ENCODE measurements at places on chromosomes 7 and 10.

DNA sequence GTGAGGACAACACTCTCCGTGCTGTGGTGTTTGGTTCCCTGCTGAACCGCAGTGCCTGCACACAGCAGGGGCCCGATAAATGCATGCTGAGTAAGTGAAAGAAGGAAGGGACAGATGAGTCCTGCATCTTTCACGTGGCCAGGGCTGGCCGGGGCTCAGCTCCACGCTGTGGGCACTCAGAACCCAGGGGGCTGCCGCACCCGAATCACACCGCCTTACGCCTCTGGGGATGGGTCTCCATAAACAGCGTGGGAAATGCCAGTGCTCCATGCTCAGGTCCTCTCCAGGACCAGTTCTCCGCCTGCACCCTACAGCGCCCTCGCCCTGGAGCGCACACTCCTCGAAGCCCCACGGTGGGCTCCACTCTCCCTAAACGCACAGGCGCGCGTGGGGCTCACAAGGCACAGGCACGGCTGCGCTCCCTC lies 38.1 kb downstream of the RASGEF1A start:
- H3K27ac ChIP-seq, result peak overlapping the region; percentile 81
- H3K4me1 ChIP-seq, result peaks cover 51% of the 10 kb centered on the region
- peak; percentile 52 for DNase-seq
- H3K27me3 ChIP-seq, result peaks cover 32% of the 10 kb centered on the region
- peak overlapping the region; percentile 75 for H3K4me3 ChIP-seq
- H3K36me3 ChIP-seq, result no peaks in the 10 kb centered on the region

DNA sequence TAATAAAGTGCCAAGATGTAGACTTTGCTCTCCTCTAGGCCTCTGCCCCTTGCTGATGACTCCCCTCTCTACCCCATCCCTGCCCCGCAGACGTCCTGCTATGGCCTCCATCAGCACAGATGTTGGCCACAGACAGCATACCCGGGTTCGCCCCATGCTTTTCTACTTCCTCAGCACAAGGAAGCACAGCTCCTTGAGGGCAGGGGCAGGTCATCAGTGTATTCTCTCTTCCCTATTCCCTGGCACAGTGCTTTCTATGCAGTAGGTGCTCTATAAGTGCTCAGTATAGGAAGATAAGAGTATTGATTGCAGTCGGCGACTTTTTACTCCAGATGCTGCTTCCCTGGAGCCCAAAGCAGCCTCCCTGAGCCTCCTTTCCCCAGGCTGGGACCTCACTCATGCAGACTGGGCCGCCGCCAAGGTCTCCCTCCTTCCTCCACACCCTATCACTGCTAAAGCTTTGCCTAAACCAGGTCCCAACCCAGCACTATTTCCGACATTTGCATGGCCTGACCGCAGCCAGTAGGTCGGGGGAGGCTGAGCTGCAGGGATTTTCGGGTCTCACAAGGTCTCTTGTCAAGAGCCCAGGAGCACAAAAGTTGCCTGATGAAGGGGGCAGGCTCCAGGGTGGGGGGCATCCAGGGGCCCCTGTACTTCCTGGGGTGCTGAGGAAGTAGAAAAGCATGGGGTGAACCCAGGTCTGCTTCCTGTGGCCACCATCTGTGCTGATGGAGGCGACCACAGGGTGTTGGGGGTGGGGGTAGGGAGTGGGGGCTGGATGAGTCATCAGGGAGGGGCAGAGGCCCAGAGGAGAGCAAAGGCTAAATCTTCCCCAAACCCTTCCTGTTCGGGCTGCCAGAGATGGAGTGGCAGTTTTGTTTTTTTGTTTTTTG lies 8.0 kb downstream of the CALHM3 start:
- H3K27ac ChIP-seq, result peak overlapping the region; percentile 95
- H3K4me3 ChIP-seq, result peak overlapping the region; percentile 74
- H3K27me3 ChIP-seq, result no peaks in the 10 kb centered on the region
- DNase-seq, result peak; percentile 96
- peaks cover 15% of the 10 kb centered on the region for H3K36me3 ChIP-seq

DNA sequence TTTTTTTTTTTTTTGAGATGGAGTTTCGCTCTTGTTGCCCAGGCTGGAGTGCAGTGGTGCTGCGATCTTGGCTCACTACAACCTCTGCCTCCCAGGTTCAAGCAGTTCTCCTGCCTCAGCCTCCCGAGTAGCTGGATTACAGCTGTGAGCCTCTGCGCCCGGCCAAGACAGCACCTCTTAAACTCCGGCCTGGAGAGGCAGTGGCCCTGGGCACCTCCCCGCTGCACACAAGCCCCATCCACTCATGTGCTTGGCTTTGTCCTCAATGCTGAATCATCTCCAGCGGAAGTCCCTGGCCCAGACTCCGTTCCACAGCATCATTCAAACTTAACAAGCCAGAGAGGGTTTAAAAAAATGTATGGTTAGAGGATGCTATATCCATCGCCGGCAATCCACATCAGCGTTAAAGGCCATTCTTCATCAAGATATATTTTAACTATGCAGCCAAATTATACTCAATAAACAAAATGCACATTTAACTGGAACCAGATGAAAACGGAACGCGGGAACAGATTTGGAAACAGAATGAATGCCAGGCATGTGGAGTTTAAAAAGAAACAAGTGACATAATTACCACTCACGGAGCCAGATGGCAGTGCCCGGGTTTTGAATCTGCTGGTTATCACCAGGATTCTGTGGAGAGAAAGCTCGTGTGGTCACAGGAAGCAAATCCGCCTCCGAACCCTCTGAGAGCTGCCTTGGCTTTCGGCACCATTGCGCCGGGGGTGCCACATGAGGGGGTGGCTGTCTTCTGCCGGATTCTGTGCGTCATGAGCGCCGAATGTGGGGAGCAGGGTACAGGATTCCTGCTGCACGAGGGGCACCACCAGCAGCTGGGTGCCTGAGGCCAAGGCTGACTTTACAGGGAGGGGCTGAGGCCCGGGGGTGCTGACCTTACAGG lies 45.6 kb upstream of the CFAP46 start:
- no peaks in the 10 kb centered on the region for H3K36me3 ChIP-seq
- no peak overlapping the region for H3K27ac ChIP-seq
- H3K4me3 ChIP-seq, result no peak overlapping the region
- H3K27me3 ChIP-seq, result no peaks in the 10 kb centered on the region
- no peaks in the 10 kb centered on the region for H3K4me1 ChIP-seq

DNA sequence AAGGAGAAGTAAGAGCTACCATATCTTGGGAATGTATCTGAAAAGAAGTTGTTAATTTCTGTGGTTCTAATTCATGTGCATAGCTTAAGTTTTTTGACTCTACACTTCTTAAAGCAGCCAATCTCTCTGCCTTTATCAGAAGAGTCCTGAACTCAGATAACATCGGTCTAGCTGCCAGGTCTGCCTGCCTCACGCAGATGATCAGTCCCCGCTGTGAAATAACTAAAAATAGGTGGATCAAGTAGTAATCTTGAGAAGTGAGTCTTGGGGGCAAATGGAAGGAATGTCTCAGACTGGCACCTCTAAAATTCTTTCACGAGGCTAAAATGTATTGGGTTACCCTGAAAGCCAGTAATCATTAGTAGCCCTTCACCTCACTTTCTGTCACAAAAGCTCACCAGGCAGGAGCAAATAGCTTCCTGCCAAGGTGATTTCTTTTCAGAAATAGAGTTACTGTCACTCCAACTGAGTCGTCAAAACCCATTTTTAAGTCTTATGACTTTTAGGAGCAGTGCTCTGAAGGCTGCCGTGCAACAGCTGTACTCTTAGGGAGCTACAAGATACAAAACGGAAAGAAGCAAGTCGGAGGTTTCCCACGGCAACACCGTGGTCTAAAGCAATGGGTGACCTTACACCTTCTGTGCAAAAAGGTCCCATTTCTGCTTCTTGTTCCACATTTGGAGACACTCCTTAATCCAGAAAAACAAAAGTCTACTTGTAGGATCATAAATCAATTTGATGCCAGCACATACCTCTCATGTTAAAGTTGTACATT lies 85.2 kb downstream of the ABCB5 start:
- no peaks in the 10 kb centered on the region for H3K36me3 ChIP-seq
- DNase-seq, result no peak
- H3K27ac ChIP-seq, result no peak overlapping the region
- H3K4me3 ChIP-seq, result no peak overlapping the region

- no peak overlapping the region for H3K27ac ChIP-seq
- no peak overlapping the region for H3K4me3 ChIP-seq
- H3K27me3 ChIP-seq, result no peaks in the 10 kb centered on the region
- H3K36me3 ChIP-seq, result no peaks in the 10 kb centered on the region
Observed at GRCh38 chr10:128693493-128694131, 567.4 kb upstream of the MKI67 start.

DNA sequence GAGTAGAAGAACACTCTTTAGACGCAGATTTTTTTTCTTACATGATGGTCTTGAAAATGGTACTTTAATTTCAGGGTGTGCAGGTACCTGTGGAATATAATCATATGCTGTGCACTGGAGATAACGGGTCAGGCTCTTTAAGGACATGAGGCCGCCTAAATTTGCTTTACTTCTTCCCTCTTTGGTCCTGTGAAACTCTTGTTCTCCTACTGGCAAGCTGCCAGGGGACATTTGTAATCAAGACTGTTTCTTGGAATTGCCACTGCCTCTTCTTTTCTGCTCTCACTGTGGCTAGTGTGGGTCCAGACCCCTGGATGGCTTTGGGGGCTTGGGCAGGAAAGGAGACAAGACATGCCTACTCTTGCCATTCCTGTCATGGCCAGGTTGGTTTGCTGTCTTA lies 146.0 kb downstream of the SND1 start:
- no peak overlapping the region for H3K27ac ChIP-seq
- no peaks in the 10 kb centered on the region for H3K27me3 ChIP-seq
- H3K4me3 ChIP-seq, result no peak overlapping the region
- no peak for DNase-seq

DNA sequence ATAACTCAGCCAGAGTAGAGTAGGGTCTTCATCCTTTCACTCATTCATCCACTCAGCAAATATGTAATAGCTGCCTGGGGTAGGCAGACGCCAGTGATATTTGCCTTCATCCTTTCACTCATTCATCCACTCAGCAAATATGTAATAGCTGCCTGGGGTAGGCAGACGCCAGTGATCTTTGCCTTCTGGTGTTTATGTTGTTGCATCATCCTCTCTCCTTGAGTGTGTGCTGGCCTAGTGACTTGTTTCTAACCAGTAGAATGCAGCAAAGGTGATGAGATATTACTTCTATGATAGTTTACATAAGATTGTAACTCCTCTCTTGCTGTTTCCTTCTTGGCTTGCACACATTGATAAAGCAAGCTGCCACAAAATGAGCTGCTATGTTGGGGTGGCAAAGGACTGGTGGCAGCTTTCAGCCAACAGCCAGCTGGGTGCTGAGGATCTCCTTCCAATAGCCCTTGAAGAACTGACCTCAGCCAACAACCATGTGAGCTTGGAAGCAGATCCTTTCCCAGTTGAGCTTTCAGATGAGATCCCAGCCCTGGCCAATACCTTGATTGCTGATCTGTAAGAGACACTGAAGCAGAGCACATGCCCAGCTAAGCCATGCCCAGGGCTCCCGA lies 23.2 kb upstream of the MTPN start:
- no peak overlapping the region for H3K4me3 ChIP-seq
- no peak overlapping the region for H3K27ac ChIP-seq
- no peaks in the 10 kb centered on the region for H3K4me1 ChIP-seq
- DNase-seq, result no peak

- no peak overlapping the region for H3K4me3 ChIP-seq
- H3K4me1 ChIP-seq, result no peaks in the 10 kb centered on the region
- no peaks in the 10 kb centered on the region for H3K36me3 ChIP-seq
- no peak for DNase-seq
- H3K27me3 ChIP-seq, result no peaks in the 10 kb centered on the region
- no peak overlapping the region for H3K27ac ChIP-seq
Observed at GRCh38 chr7:91280185-91280584, 16.0 kb downstream of the FZD1 start.

DNA sequence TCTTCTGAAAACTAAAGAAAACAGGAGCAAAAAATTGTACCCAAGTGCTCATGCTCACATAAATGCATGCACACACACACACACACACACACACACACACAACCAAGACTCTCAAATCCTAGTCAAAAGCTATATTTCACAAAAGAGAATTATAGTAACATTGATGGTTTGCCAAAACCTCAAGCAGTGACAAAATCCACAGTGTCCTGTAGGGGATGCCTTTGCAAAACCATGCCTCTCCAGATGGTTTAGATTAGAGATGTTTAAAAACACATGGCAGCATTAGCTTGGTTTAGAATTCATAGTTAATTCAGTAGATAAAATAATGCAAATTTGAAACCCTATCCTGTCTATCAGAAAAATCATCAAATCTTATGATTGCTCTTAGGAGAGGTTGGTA lies 232.2 kb downstream of the DYNC1I1 start:
- DNase-seq, result no peak
- H3K27ac ChIP-seq, result no peak overlapping the region
- H3K4me3 ChIP-seq, result no peak overlapping the region
- no peaks in the 10 kb centered on the region for H3K4me1 ChIP-seq
- peaks cover 5% of the 10 kb centered on the region for H3K27me3 ChIP-seq

DNA sequence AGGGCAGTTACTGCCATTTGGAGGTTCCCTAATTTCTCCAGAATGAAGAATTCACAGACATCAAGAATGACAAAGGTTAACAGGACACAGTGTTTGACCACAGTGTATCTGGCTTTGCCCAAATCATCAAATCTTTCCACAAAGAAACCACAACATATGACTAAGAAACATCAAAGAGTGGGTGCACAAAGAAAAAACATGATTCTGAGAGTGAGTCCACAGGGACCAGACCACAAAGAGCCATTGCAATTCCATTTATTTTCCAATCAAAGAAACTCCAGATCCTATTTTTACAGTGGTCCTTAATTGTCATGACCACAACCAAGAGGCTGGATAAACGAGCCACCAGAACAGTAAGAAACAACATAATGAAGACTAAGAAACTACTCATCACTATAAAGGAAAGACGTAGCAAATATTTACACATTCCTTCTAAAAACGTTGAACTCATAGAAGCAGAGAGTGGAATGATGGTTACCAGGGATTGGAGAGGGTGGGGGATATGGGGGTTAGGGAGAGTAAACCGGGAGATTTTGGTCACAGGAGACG lies 286.5 kb downstream of the DOCK4 start:
- DNase-seq, result no peak
- H3K4me3 ChIP-seq, result no peak overlapping the region
- H3K4me1 ChIP-seq, result no peaks in the 10 kb centered on the region
- no peak overlapping the region for H3K27ac ChIP-seq
- no peaks in the 10 kb centered on the region for H3K36me3 ChIP-seq

DNA sequence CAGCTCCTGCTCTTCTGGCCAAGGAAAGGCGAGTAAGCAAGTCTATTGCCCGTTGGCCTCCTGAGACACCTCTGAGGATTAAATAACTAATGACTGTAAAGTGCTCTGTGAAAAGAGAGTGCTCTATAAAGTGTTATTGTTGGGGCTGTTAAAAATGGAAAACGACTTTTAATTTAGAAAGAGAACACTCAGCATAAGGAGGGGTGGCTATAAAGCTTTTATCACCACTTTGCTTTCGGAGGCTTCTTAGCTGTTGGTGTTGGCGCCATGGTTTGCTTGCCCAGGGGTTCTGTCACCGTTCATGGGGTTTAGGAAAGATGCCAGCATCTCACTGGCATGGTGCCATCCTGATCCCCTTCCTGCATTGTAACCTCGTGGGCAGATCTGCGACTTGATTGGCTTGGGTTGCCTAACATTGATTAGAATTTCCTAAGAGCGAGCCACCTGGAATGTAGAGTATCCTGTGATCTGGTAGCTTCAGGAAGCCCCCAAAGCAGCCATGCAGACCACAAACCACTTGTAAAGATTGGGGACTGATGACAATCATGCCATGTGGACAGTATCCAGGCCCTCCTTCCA lies 509.9 kb downstream of the LRMDA start:
- H3K27me3 ChIP-seq, result no peaks in the 10 kb centered on the region
- H3K4me3 ChIP-seq, result no peak overlapping the region
- no peaks in the 10 kb centered on the region for H3K36me3 ChIP-seq
- no peak for DNase-seq
- H3K4me1 ChIP-seq, result no peaks in the 10 kb centered on the region

- peak; percentile 85 for DNase-seq
- no peaks in the 10 kb centered on the region for H3K27me3 ChIP-seq
- H3K4me3 ChIP-seq, result peak overlapping the region; percentile 61
- H3K4me1 ChIP-seq, result peaks cover 82% of the 10 kb centered on the region
- H3K36me3 ChIP-seq, result peaks cover 26% of the 10 kb centered on the region
Observed at GRCh38 chr10:80529604-80530003, 8.1 kb upstream of the SH2D4B start.
